ENCODE measurements at places on chromosomes 3 and 15.

DNA sequence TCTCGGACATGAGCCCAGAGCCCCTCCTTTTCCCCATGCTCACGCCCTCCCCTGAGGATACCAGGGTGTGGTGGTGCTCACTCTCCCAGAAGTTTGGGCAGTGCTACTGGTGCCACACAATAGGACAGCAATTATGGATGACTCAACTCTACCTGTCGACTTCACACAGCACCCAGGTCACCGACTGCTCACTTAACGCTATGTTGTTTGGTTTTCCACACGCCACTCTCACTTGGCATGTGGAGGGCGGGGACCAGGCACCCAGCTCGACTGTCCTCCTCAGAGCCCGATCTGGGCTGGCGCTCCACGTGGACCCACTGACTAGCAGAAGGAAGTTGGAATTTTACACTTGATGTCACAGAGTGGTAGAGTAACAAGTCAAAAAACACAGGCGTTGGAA, 30.9 kb downstream of the STIMATE start:
- DNase-seq = no peak

DNA sequence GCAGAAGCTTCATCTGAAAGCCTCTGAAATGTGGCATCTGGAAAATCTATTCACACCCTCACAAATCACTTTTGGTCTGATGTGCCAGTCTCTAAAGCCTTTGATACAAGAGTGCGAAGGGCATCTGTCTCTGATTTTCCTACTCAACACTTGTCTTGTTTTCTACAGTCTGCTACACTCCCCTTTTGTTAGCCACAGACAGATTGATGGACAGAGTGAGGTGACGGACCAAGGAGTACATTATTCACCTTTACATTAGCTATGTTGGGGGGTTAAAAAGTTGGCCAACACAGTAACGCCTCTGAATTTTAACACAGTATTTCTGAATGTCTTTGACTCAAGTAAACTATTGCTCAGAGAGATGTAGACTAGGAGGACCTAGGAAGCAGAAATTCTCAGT, 63.1 kb downstream of the TNIK start:
- DNase-seq = no peak

GRCh38 chr3:184235381-184236032, 6.1 kb downstream of the VWA5B2 start:
- no peak for DNase-seq

DNA sequence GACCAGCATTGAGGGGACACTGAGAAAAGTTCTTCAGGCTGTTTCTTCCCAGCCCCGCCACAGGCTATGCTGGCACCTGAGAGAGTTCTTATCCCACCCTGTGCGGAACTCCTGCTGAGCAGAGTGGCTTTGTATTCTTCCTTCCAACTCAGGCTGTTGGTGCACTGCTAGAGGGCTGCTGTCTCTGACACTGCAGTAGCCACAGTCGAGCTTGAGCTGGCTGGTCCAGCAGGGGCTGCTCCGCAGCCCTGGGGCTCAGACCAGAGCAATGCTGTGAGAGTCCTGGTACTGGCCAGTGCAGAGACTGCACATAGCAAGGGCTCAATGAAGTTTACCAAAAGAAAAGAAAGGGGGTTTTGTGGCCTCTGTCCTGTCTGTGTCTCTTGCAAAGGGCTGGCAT, 3.6 kb downstream of the GNAI2 start:
- DNase-seq = no peak

GRCh38 chr3:35971686-35972085, 332.4 kb downstream of the ARPP21 start:
- no peak for DNase-seq

DNA sequence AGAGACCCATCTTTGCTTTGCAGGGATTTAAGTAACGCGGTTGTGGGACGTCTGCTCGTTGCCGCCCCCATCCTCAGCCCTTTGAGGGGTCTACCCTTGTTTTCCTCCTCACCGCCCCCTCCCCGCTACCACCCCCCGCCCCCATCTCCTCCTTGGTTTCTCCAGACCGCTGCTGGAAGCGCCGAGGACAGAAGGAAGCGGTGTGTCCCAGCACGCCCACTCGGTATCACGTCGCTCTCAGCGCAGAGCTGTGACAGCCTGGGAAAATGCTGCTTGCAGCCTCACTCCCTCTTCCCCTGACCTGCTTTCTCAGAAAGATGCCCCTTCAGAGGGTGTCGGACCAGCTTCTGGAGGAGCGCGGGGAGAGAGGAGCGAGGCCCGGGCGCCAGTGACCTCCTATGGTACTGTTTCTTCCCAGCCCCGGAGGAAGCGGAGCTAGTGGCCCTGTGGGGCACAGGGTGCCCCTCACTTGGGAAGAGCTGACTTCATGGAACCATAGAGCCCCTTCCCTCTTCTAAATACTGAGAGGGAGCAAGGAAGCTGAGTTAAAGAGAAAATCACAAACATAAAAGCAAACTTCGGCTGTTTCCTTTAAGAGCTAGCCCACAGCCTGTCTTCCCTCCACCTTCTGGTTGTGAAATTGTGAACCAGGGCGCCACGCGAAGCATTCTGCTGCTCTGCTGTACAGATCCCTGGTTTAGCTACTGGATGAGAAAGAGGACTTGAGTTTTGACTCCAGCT, 698 bp downstream of the IL1RAP start:
- DNase-seq = no peak

DNA sequence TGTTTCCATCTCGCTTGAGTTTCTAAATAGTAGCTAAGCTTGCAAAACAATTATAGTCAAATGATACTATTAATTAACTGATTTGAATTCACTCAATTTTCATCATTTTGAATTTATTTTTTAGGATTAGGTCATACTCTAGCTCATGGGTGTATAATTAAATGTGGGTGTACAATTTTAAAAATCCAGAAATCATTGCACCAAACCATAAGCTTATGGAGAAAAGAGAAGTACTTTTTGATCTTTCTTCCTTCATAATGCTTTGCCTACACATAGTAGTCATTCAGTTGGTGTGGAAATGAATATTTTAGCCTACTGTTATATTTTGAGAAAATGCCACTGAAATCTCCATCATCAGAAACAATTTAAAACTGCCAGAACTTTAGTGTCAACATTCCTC, 175.1 kb downstream of the CD47 start:
- no peak for DNase-seq

DNA sequence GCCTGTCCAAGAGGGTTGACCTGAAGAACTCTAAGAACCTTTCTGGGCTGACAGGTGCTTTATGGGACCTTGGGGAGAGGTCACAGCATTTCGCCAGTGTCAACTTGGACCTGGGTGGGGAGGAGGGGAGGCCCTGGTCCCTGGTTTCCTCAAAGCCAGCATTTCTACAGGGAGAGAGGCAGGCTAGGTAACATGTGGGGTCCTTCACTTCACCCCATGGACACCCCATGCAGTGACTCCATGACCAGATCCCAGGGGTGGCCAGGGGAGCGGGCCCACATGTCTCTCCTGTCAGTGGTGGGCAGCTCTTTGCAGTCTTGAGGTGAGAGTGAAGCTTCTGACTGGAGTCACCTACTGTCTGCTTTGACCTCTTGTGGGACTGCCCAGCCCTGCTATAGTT, 35.8 kb downstream of the GOLGA6L10 start:
- no peak for DNase-seq

DNA sequence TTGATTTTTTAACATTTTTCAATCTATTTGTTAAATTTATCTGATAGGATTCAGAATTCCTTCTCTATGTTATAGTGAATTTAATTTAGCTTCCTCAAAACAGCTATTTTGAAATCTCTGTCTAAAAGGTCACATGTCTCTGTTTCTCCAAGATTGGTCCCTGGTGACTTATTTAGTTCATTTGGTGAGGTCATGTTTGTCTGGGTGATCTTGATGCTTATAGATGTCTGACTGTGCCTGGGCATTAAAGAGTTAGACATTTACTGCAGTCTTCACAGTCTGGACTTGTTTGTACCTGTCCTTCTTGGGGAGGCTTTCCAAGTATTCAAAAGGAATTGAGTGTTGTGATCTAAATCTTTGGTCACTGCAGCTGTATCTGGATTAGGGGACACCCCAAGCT, 169.5 kb upstream of the C2CD4B start:
- no peak for DNase-seq

DNA sequence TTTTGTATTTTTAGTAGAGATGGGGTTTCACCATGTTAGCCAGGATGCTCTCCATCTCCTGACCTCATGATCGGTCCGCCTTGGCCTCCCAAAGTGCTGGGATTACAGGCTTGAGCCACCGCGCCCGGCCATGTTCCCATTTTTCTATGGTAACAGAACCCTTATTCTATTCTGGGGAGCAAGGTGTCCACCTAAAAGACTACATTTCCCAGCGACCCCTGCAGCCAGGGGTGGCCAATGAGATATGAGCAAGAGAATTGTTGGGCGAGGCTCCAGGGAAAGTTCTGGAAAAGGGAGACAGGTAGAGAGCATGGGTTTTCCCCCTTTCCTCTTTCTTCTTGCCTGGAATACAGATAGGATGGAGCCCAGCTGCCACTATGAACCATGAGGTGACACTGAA, 96.9 kb downstream of the LINGO1 start:
- no peak for DNase-seq

All from nucleus accumbens (tissue), 56 donors.